ENCODE measurements at places on chromosomes 3 and 15.

DNA sequence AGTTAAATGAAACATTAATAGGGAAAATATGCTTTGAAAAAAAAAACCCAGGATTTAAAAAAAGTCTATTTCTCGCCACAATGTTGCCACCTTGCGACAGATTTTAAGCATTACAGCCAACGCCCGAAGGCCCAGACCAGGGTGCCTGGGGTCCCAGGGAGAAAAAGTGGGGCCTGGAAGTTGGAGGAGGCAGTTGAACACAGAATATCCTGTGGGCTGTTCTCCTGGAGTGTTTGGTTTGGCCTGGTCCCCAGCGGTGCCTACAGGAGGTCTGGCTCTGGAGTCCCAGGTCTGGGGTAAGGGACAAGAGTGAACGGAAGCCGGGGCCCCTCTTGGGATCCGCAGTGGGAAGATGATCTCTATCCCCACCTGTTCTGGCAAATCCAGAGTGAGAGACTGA lies 3.4 kb downstream of the RNU6-1 start:
- peak; percentile 48 for DNase-seq

GRCh38 chr3:7709376-7710082 lies 792.1 kb upstream of the LMCD1 start:
- no peak for DNase-seq

GRCh38 chr15:52136442-52136980 lies 23.9 kb upstream of the BCL2L10 start:
- DNase-seq: no peak

- DNase-seq: peak; percentile 1
These were observed 393.6 kb downstream of the OTOL1 start for GRCh38 chr3:161890147-161890625.

DNA sequence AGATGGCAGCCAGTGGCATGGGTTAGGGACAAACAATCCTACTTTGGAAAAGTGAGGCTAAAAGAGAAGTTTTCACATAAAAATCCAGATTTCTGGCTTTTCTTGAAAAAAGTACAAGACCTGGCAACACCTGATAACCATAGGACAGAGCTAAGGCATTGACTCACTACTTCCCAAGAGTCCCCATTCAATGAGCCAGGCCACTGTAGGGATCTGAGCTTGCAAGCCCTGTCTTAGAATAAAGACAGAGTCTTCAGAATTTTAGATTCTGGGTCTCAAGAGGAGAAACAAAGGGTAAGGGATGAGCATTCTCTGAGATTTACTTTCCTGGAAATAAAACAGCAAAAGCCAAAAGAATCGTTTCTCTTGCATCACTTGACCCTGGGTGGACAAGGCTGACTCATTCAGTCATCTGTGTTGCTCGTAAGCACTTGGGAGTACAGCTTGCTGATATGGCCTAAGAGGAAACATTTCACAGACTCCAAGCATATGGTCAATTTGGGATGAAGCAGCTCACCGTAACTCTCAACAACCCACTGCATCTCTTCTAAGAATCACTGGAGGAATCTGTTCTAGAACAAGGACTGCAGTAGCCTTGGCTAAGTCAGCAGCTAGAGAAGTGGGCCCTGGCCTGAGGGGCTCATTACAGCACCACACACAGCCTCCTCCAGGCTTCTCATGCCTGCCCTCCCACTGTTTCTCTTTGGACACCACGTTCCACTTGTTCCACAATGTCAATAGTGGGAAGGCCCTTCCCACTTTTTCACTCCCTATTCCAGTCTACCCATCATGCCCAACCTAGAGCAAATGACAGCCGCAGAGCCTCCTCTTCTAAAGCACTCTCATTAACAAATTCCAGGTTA lies 86.2 kb downstream of the RFTN1 start:
- DNase-seq: peak; percentile 5

DNA sequence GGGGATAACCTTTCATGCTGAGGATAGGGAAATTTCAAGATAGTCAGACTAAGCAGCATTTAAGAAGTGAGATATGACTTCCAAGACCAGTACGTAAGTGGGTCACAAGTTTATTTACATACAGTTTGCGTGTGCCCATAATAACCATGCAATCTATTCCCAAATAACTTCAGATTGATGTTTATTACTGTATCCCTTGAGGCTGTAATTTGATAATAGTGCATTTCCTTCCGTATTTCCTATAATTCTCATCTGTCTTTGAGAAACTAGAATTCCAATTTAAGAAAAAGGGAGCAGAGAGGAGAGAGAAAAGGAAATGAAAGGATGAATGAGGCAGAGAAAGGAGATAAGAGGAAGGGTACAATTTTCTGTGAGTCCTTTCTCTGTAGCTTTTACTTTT lies 1073.1 kb downstream of the EPHA3 start:
- no peak for DNase-seq

Measured in NCI-H69 (cell line).